ENCODE measurements at places on chromosomes 3 and 15.

DNA sequence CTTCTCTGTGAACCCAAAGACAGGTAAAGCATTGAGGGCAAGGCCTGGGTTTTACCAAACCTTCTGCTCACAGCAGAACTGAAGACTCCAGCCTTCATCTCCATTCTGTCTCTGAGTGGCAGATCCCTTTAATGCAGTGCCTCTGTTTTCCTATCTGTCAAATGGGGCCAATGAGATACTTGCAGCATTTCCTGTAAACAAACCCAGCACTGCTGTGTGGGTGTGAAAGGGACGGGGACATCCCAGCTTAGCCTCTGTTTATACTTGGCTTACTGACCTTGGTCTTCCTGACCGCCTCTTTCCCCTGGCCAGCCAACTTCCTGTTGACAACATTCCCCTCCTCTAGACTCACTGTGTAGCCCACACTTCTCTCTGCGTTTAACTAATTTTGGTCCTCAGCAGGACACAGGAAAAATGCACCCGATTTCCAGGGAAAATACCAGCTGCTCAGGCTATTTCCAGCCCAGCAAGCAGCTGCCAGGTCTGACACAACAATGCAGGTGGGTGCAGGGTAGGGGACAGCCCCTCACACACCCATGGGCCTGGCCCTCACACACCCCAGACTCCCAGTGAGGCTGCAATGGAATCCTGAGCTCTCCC is 105.9 kb upstream of the HERC1 start:
- no peak for DNase-seq

- no peak for DNase-seq
Observed at GRCh38 chr3:43997316-43997715, 244.4 kb upstream of the TOPAZ1 start.

- DNase-seq = no peak
Observed at GRCh38 chr3:139797724-139798343, 120.1 kb upstream of the NMNAT3 start.

DNA sequence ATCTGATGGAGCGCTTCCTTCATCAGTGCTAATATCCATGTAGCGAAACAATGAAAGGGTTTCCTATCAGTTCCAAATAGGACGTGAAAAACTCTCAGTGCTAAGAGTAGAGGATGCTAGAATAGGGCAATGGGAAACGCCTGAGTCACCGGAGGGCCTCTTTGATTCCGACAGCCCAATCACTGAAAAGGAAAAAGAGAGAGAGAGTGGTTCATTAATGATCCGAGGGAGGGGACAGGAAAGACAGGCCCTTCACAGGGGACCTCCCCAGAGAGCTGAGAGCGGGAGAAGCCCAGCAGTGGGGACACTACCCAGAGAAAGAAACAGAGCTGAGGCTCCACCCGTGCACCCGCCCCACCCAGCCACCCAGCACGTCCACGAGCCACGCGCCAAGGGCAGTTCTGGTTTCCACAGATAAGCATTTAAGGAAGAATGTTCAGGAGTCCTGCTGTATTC is 76.9 kb downstream of the RPN1 start:
- DNase-seq = no peak

DNA sequence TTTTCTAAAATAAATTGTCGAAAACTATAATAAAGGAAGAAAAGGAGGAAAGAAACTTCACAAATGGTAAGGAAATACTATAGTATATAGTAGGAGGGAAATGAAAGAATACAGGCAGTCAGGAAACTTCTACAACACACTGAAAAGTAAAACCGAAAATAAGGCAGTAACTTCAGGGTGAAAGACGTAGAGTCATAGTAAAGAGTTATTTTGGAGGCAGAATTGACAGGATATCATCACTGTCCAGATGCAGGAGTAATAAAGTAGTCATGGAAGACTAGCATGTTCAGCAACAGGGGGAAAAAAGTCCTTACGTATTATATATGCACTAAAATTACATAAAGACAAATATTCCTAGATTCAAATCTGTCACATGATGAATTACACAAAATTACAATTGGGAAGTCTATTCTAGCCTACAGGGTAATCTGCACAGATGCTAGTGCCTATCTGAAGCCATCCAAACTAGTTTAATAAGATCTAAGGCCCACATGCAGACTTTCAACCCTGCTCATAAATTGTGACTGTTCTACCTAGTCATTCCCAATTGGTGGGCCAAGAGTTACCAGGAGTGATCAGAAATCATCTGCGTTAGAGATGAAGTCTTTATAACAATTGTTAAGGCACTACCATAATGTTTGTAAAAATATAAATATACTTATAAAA is 14.0 kb downstream of the VPS13C start:
- DNase-seq = no peak

Measured in stimulated activated CD4-positive, alpha-beta T cell treated with anti-CD3 and anti-CD28 coated beads, Interleukin-1b, Interleukin-23, amount 100 ng/mL, for 1 hour (primary cell).